Kidney tubule cell (primary cell): ENCODE measurements at places on chromosomes 5 and 9.

DNA sequence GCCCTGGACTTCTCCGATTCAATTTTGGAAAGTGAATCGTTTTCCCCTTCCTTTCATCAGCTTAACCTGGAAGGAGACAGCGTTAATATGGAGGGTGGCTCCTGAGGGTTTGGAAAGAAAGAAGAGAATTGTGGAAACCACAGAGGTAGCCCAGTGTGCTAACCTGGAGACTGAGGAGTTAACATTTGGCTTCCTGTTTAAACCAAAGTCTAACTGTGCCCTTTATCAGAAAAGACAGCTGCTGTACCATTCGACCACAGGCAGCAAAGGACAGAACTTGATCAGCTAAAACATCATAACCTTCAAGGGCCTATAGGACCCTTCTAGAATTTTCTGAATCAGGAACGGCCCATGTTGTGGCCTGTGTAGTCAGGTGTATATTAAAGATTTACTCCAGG is 735 bp downstream of the IDNK start:
- no peak for DNase-seq

DNA sequence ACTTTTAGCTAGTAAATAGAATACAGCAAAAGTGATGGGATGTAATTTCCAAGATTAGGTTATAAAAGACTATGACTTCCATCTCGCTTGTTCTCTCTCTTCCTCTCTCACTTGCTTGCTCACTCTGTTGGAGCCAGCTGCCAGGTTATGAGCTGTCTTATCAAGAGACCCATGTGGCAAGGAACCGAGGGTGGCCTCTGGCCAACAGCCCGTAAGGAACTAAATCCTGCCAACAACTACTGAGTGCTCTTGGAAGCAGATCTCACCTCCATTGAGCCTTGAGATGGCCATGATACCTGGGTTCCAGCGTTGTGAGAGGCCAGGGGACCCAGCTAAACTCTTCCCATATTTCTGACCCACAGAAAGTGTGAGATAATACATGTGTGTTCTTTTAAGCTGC is 636.1 kb downstream of the ACTL7B start:
- no peak for DNase-seq

DNA sequence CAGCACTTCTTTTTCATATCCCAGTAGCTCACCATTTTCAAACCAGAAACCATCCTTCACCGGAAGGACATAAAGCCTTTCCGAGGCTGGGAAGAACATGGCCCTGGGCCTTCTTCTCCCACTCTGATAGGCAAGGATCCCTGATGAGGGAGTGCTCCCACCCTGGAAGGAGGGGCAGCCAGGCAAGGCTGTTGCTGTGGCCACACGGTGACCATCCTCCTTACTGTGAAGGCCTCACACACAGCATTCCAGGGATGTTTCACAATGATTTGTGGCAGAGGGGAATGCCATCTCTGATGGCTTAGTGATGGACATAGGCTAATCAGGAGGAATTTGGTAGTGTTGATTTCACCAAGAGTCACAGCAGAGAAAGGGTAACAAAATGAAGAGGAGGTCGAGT is 130.7 kb downstream of the ADAMTS12 start:
- DNase-seq: peak; percentile 65

- DNase-seq: no peak
These were observed 49.6 kb downstream of the CCDC180 start for GRCh38 chr9:97357056-97357455.

- DNase-seq: peak; percentile 54
These were observed 737 bp downstream of the RNF180 start for GRCh38 chr5:64166201-64166959.

- DNase-seq: peak; percentile 89
These were observed at the start of gene IL11RA for GRCh38 chr9:34651876-34652601. IL11RA (plus strand) TSS chr9:34652185; CDS start chr9:34655218, 3,033 bp downstream.

DNA sequence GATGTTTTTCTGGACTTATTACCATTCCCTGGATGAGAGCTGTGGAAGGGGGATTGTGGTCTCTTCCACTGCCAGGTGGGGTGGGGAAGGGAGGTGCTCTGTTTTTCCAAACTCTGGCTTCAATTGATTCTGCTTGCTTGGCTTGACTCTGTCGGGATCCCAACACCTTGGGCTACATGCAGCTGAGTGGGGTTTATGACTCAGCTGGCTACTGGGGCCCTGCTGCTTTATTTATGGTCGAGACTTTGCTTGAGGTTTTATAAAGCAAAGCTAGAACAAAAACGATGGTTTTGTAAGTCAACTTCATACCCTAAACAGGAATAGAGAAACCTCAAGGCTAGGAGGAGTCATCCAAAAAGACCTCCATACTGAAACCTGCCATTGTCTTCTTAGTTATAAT is 76.3 kb downstream of the AOPEP start:
- peak; percentile 36 for DNase-seq

- DNase-seq: peak; percentile 30
These were observed 3.9 kb downstream of the CYFIP2 start for GRCh38 chr5:157269761-157270272.

DNA sequence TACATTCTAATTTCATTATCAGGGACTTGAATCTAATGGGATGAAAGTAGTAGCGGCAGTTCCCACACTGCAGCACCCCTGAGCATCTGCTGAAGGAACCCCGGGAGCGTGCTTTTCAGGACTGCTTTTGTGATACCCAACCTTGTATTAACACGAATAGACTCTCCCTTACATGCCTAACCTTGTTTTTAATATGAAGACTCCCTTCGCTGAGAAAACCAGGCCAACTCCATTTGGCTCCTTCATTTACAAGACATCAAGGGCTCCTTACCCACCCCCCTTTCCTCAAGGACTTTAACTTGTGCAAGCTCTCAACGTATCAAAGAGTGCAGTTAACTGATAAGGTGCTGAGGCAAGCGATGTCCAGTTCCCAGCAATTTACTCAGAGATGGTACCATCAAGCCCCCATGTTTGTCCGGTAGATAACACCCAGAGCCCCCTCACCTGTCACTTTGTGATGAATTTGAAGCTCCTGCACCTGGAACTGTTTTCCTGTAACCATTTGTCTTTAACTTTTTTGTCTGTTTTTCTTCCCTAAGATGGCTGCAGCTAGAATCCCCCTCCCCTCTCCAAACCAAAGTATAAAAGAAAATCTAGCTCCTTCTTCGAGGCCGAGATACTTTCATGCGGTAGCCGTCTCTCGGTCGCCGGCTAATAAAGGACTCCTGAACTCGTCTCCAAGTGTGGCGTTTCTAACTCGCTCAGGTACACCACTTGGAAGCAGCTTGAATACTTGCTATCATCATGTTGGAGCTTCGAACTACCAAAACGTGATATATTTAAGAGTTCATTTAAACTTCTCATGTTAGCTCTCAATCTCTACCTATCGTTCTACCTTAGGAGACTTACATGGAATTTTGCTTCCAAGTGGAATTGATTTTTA is 10.7 kb downstream of the HNRNPH1 start:
- no peak for DNase-seq

GRCh38 chr9:122463828-122464632 is 13.7 kb downstream of the OR1J1 start:
- DNase-seq: peak; percentile 6

GRCh38 chr5:129601576-129601975 is 141.5 kb downstream of the ADAMTS19 start:
- DNase-seq: no peak

DNA sequence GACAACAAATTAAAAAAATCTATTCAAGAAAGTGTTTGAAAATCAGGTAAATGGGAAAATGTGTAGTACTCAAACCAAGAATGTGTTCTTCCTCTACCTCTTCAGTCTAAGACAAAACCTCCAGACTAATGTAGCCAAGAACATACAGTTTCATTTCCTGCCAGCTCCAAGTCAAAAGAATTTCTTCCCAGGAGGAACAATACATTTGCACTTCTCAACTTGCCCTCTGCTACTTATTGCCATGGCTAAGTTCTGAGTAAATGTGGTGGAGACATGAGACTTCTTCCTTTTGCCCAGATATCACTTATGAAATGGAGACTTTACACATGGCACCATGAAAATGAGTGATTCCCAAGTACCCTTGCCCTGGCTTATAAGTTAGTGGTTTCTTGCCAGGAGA is 2112.2 kb upstream of the C9orf72 start:
- no peak for DNase-seq

GRCh38 chr9:18579536-18579935 is 105.6 kb downstream of the ADAMTSL1 start:
- peak; percentile 3 for DNase-seq

DNA sequence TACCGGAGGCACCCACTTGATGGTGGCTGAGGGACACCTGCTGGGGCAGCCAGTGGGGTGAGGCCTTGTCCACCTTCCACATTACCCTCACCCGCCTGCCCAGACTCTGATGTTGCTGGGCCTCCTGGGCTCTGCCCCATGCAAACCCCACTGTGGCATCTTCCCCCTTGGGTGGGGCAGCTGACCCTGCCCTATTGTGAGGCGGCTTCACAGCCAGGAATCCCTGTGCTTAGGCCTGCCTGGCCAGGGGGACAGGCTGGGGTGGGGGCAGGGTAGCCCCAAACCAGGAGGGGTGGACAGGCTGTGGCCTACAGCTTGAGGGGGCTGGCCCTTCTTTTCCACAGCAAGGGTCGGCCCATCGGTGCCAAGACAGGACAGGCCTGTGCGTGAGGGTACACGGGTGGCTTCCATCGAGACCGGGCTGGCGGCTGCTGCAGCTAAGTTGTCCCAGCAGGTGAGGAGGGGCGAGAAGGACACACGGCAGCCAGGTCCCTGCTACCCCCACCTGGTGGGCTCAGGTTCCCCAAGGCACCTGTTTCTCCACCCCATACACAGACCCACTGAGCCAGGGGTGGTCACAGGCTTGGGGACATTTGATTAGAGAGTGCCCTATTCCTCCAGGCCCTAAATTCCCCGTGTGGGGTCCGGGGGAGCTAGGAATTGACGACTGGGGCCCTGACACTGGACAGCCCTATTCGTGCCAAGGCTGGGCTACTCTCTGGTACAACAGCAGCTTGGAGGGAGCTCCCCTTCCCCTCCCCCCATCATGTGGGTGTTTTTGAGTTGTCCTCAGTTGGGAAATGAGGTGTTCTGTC is 99.2 kb downstream of the PHF2 start:
- DNase-seq: no peak

- no peak for DNase-seq
These were observed 45.6 kb upstream of the MYO10 start for GRCh38 chr5:16981700-16982099.

GRCh38 chr5:175696139-175696854 is 38.4 kb downstream of the HRH2 start:
- peak; percentile 43 for DNase-seq

GRCh38 chr5:95907067-95907705 is 54.5 kb downstream of the ELL2 start:
- no peak for DNase-seq

GRCh38 chr5:84384604-84385575 is at the start of gene EDIL3:
EDIL3 (minus strand) TSS chr5:84384880; CDS start chr5:84384374, 506 bp downstream.
- peak; percentile 30 for DNase-seq

- no peak for DNase-seq
These were observed 525.2 kb downstream of the AGTPBP1 start for GRCh38 chr9:85216601-85217000.

GRCh38 chr9:74742191-74742790 is 145.4 kb downstream of the TRPM6 start:
- no peak for DNase-seq

DNA sequence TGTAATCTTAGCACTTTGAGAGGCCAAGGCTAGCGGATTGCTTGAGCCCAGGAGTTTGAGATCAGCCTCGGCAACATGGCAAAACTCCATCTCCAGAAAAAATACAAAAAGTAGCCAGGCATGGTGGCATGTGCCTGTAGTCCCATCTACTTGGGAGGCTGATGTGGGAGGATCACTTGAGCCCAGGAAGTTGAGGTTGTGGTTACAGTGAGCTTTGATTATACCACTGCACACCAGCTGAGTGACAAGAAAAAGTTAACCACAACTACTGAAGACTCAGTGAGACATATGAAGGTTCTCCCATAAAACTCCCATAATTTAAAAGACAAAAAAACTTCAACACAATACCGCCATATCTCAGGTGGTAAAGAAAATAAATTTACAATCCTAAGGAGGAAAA is 98.0 kb downstream of the NR6A1 start:
- DNase-seq: peak; percentile 10
